SJCRH30 (cell line): ENCODE measurements at places on chromosomes 13 and 19.

DNA sequence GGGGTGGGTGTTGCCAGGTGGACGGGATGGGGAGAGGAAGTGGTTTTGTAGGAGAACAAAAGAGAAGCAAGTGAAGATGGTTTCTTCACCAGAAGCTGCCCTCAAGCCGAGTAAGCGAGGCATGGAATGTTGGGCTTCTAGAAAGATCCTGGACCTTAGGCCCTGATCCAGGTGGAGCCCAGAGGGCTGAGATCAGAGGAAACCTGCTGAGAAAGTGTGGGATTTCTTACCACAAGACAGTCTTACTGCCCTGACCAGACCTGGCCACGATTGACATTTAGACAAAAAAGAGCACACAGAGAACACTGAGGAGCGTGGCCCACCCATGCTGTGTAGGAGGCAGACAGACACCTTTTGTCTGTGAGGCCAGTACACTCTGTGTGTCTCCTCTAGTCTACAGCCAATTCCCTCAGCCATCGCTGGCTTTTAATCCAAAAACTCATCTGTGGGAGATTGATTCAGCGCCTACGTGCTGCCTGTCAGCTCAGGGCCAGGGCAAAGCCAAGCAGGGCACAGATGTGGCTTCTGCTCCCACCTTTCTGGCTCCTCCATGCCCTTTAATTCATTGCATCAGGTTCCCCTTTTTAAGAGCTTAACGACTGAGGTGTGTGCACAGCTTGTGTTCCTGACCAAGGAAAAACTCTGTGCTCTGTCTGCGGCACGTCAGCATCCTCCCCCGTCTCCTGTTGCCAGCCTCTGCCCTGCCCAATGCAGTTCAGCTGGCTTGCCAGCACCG, 123.3 kb downstream of the AKAP11 start:
- no peak for DNase-seq

DNA sequence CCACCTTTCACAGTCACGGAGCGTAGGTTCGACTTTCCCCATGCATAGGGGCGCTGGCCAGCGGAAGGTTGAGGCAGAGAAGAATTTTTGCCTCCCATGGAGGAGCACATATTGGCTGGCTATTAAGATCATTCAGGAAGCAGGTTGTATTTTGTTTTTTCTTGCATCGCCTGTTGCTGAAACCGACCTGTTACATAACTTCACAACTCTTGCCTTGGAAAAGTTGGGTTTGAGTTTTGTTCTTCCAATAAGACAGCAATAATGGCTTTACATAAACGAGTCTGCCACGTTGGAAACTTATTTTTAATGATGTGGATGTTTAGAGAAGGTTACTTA, 1.4 kb downstream of the UPF1 start:
- no peak for DNase-seq

DNA sequence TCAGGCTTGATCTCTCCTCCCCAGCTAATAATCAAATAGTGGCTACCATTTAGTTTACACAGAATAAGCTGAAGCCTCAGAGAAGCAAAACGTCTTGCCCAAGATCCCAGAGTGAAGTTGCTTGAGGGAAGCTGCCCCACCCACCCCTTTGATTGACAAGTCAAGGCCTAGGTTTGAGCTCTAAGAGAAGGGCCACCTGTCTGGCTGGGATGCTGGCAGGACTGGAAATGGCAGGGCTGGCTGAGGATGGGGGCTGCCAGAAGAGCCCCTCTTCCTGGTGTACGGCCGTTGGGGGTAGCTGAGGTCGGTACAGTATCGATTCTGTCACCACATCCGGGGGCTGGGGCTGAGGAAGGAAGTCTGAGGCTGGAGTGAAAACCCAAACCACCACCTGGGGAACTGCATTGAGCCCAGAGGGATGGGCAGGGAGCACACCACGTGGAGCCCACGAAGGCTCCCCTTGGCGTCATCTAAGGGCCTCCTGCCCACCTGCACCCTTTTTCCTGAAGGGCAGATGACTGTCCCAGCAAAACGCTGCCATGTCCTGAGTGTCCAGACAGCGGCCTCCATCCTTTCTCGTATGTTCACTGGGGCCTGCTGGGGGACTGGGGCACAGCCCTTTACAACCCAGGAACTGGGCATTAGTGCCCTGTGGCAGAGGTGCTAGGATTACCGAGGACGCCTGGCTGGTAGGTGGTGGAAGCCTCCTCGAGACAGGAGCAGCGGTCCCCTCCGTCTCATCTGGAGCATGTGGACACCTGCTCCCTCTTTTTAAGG, 1.4 kb upstream of the PRKD2 start:
- no peak for DNase-seq

DNA sequence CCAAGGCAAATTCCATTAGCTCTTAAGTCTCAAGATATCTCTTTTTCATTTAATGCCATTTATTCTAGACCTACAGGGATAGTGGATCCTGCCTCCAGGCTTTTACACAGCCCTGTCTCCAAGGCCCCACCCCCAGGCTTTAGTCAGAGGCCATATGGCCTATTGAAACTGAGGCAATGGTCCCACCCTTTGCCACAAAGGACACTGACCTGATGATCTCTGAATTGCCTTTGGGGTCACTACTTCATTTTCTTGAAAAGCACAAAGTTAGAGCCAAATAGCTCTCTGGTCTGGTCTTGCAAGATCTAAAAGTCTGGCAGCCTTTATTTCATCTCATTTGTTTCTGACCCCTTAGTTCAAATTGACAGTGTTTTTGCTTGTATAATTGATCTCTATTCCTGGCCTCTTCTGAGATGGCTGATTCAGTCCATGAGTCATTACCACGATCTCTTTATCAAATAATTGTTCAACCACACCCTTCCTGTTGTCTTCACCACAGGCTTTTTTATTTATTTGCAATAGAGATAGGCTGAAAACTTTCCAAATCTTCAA, 209.8 kb downstream of the FGF14 start:
- no peak for DNase-seq

- no peak for DNase-seq
These were observed 61.0 kb downstream of the TPT1 start for GRCh38 chr13:45280011-45280410.

- DNase-seq = no peak
These were observed 32.2 kb upstream of the WDFY2 start for GRCh38 chr13:51552027-51552426.

GRCh38 chr13:113093580-113094409, 11.8 kb upstream of the F7 start:
- DNase-seq = no peak

- DNase-seq = peak; percentile 72
These were observed 206.8 kb downstream of the PCDH9 start for GRCh38 chr13:67023130-67023876.
